Kidney (tissue), 22 donors: ENCODE measurements at places on chromosomes 16 and 17. TPM values are rescaled to one million over a fixed set of nuclear protein-coding genes. Genes with fewer than 3 reads are reported as not detected.

KCNJ2 gene
- total RNA-seq = 4.4 TPM

DNA sequence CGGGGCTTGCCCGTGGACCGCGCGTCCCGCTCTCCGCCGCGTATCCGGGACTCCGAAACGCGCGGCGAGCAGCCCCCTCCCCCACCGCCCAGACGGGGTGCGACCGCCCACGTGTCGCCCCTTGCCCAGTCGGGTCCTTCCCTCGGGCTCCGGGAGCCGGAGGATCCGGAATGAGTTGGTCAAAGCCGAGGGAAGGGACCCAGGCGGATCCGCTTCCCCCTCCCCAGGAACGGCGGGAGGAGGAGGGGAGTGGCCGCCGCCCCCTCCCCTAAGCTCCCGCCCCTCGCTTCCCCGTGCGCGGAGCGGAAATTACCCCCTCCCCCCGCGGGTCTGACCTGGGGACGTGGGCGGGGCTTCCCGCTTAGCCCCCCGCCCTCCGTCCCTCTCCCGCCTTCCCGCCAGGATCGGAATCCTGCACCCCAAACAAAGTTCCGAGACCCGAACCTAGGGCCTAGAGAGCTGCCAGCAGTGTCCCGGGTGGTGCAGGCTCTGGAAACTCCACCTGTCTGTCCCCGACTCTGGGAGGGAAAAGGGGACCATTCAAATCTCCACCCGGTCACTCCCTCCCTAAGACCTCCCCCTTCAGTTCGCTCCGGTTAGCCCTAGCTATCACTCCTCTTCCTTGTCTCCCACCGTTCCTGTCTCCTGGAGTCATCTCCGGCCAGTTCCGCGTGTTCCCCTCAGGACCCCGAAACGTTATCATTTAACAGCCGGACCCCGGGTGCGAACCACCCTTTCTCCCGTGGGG is 1.0 kb upstream of the IGF2BP1 start:
- DNase-seq = peak; percentile 89

- DNase-seq = peak; percentile 74
Measured at GRCh38 chr17:65055708-65056638, 567 bp downstream of the GNA13 start.

GRCh38 chr16:24135624-24136565 is 120.2 kb upstream of the CACNG3 start:
- no peak for DNase-seq

DNA sequence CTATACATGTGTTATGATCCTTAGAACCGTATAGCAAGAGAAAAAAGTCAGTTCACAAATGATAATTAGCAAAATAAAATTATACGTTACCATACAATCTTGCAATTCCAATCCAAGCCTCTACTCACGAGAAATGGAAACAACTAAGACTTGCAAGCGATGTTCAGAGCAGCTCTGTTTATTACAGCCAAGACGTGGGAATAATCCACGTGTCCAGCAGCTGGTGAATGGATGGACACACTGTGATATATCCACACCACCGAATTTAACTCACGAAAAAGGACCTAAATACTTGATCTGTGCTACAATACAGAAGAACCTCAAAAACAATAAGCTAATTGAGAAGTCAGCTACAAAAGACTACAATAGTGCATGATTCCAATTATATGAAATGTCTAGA is 88.1 kb downstream of the ADCY9 start:
- no peak for DNase-seq

GRCh38 chr16:57958544-57958943 is 12.4 kb downstream of the CNGB1 start:
- no peak for DNase-seq

DNA sequence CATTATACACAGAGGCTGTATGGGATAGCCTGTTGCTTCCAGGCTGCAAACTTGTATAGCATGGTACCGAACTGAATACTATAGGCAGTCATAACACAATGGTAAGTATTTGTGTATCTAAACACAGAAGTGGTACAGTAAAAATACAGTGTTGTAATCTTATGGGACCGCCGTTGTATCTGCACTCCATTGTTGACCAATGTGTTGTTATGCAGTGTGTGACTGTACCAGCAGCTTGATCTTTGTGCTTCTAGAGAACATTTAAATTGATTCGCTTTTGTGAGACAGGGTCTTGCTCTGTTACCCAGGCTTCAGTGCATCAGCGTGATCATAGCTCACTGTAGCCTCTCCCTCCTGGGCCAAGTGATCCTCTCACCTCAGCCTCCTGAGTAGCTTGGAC is 31.5 kb downstream of the WWOX start:
- DNase-seq = no peak

PNMT gene
- 8.2 TPM for total RNA-seq

DNA sequence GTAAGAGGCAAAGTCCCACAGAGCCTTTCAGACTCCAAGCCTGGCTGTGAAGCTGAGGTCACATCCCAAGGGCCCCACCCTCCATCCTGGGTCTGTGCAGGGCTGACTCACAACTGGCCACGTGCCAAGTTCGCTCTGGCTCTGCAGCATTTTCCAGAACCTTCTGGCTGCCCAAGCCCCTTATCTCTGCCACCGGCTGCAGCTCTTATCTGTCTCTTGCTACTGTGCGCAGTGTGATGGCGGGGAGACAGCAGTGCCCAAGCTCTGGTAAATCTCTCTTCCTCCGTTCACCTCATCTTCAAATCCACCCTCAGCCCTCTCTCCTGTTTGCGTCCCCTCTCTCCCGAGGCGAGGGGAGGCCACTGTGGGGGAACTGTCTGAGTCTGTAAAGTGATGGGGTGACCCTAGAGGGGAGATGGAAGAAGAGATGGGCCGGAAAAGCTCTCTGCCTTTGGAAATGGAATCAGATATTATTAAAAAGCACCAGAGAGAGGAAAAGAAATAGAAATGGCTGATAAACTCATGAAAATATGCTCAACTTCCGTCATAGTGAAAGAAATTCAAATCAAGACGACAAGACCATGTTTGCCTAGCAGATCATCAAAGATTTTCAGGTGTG is 162.7 kb upstream of the CDC42EP4 start:
- peak; percentile 57 for DNase-seq

DNA sequence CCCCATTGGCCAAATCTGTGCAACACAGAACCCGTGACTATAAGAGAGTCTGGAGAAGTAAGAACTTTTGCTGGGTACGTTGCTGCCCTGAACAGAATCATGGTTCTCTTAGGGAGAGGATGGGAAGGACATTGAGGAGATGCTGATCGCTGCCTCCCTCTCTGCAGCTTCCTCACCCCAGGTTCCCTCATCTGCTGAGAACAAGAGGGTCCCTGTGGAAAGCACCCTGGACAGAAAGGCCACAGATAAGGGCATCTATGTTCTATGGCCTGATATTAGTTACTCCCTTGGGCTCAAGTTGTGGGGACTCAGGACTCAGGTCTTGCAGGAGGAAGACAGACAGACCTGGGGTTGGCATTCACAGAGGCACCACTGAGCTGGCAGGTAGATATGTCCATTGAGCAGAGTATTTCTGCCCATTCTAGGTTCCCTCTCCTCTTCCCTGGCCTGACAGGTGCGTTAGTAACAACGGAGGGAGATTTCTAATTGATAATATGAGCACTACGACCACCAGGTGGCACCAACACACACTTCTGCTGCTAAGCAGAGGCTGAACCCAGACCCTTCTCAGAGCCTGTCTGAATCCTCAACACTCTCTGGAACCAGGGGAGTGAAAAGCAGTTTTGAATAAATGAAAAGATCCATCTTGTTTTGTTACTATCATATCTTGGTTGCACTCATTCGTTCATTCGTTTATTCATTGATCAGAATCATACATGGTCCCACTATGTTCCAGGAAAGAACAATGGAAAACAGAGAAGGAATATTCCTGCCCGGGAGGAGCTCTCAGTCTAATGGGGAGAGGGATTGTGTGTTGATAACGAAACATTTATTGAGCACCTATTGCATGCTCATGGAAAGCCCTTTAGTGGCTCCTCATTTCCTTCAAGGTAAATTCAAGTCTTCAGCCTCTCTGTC is 56.4 kb downstream of the SLC6A2 start:
- DNase-seq = peak; percentile 68

DNA sequence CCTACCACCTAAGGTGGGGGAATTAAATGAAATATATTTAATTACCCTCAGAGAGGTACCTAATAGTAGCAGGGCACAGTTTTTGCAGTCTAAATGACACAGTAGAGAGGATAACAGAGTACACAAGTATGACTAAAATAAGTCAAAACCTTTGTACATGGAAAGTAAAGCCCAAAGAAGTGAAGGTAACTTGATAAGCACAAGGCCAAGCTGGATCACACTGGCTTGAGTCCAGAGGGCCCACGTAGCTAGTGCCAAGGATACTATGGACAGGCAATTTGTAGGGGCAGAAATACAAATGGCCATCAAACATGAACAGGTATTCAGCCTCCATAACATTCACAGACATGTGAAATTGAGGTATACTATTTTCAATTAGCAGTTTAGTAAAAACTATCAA is 7.6 kb downstream of the MYO18A start:
- DNase-seq = no peak

NARF gene
- 45.8 TPM for total RNA-seq

DNA sequence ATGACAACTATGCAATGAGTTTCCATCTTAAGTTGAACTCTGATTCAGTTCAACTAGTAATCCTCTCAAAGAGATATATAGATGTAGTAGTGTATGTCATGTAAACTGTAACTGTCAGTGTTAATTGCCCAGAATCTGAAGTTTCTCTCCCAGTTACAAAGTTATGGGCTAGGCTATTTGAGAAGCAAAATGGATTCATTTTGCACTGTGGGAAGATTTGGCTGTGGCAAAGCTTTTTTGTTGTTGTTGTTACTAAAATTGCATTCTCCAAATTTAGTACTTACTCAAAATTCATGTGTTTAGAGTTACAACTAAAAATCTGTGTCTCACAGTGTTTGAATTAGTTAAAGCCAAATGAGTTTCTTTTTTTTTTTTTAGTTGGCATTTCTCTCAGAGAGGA is 219.0 kb downstream of the KCNJ2 start:
- DNase-seq = no peak

GRCh38 chr16:12016291-12016947 is 39.9 kb downstream of the SNX29 start:
- DNase-seq = no peak

DNA sequence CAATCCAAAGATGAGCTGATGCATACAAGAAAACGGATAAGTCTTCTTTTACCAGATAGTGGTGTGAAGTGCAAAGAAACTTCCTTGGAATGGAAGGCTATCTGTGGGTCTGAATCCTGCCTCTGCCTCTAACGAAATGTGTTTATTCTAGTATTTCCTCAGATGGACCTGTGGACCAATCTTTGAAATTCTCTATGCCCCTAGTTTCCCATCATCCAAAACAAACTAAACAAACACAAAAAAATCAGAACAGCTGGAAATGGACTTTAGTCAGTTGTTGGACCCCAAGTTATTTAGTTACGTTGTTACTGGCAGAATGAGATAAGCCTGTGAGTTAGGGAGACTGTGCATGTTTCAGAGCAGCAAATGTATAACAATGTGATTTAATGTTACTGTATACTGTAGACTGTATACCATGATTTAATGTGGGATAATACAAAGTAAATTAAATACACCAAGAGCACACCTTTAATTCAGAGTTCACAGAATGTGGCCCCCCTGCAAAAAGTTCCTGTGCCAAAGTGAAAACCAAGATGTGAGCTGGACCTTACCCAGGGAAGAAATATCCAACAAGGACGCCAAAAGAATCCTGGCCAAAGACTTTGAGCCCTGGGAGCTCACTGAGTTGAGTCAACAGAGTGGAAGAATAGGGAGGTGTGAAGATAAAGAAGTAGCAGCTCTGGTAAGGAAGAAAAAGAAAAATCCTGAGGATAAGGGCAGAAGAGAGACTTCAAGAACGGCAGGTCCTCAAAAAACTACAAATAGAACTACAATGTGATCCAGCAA is 255.2 kb downstream of the CNTNAP4 start:
- no peak for DNase-seq

DNA sequence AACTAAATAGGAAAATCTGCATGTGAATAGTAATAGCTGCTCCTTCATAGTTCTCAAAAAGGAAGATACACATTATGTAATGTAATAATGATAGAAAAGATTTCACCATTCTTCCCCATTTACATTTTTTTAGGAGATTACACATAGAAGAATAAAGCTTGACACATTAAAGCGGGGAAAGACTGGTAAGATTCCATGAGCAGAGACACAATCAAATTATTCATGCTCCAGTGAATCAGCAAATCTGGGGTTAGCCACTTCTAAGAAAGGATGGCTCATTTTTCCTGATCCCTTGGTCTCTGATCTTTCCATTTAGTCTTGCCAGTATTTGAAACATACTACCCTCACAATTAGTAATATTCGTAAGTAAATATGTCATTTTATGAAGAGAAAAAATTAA is 81.9 kb downstream of the CA4 start:
- DNase-seq = no peak

- no peak for DNase-seq
Measured at GRCh38 chr16:85639529-85640253, 26.6 kb downstream of the GSE1 start.

GRCh38 chr17:42050393-42051012 is at the start of gene C17orf113:
C17orf113 (minus strand) TSS chr17:42050601; CDS start chr17:42043376, 7,225 bp downstream.
- peak; percentile 75 for DNase-seq

DNA sequence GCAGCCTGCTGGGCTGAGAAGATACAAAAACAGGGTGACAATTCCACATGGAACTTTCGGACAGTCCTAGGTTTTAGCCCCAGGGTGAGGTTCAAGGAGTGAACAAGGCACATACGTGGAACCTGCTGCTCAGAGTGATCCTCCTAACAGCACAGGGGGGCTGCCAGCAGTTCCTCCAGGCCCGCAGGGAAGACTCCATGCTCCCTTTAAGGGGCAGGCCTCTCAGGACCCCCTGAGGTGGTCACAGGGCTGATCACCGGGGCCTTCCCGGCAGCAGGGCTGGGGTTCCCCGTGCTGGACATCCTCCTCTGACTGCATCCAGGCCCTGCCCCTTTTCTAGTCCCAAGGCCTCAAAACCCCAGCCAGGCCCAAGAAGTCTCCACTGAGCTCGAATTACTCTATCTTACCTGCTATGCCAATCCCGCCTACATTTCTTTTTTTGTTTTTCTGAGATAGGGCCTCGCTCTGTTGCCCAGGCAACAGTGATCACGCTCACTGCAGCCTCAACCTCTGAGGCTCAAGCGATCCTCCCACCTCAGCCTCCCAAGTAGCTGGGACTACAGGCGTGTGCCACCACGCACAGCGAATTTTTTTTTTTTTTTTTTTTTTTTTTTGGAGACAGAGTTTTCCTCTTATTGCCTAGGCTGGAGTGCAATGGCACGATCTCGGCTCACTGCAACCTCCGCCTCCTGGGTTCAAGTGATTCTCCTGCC is 10.4 kb downstream of the CANT1 start:
- no peak for DNase-seq

GRCh38 chr17:63675607-63676546 is 24.0 kb downstream of the LIMD2 start:
- DNase-seq = peak; percentile 91

- DNase-seq = no peak
Measured at GRCh38 chr16:4409081-4409932, 7.1 kb downstream of the CORO7 start.

DPEP2 gene
- total RNA-seq = 3.1 TPM

- DNase-seq = peak; percentile 79
Measured at GRCh38 chr17:49218941-49219913, 8.7 kb downstream of the ABI3 start.

CACNG1 gene
- total RNA-seq = not detected

TEKT1 gene
- total RNA-seq = 0.06 TPM
